ENCODE measurements at places on chromosomes 2 and 18. TPM values are rescaled to one million over a fixed set of nuclear protein-coding genes. Genes with fewer than 3 reads are reported as not detected.

Gene TBR1
- total RNA-seq = not detected

Gene ELOA2
- not detected for total RNA-seq

Gene ARHGAP15
- total RNA-seq = 0.17 TPM

Gene MARCO
- total RNA-seq = not detected

Gene ADGRF3
- 0.40 TPM for total RNA-seq

Gene MOGAT1
- not detected for total RNA-seq

Data from hepatocyte (in vitro differentiated cells).